Naive B cell (primary cell): ENCODE measurements at places on chromosomes 3 and 15.

DNA sequence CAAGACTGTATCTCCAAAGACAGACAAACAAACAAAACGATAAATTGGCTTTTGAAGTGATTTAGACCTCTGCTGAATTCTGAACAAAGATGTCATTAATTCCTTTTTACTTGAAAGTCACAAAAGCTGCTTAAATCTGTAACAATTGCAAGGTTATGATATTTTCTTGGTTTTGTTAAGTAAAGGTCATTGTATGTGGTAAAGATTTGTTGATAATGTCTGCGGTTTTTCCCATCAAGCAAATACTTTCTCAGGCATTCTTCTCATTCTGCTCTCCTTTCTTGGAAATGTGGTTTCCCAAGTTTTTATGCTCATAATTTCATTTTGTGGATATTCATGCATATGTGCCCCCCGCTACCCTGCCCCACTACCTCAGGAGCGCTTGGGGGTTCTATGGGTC, 116.5 kb downstream of the SLMAP start:
- DNase-seq: no peak

DNA sequence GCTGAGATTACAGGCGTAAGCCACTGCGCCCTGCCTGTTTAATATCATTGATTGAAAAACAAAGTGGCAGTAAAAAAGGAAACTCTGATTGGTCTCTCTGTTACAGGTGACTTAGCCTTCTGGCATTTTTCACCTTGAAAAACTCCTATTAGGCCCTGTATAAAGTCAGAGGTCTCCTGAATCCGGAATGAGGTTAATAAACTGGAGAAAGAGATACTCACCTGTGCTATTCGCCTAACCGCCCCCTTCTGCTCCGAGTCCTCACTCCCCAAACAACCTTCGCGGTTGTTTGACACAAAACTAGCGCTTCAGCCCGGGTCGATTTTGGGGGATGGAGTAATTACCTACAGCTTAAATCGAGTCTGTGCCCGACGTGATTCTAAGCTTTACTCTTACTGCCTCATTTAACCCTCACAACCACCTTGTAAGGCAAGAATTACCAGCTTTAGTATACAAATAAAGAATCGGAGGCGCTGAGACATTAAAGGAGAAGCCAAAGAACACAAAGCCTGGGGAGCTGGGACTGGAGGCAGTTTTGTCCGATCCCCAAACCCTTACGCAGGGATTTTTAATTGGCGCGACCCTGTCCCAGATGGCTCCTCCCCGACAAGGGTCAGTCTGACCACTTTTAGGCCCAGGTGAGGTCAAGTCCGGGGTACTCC, 441 bp downstream of the CEP70 start:
- DNase-seq: no peak

DNA sequence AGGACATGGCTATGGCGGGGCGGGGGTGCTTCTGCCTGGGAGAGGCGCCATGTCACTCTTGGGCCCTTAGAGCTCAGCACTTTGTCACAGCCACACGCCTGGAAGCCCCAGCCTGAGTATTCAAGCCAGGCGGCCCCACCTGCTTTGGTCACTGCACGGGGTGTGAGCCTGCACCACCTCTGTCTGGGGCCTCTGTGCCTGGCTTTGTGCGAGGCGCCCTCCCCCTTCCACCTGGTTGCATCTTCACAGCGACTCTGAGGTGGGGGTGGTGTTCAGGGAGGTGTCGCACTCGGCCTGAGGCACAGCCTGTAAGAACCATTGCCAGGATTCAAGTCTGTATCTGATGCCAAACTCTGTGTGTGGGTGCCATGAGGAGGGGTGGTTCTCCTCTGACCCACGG, 24.1 kb downstream of the ACAD9 start:
- DNase-seq: no peak

DNA sequence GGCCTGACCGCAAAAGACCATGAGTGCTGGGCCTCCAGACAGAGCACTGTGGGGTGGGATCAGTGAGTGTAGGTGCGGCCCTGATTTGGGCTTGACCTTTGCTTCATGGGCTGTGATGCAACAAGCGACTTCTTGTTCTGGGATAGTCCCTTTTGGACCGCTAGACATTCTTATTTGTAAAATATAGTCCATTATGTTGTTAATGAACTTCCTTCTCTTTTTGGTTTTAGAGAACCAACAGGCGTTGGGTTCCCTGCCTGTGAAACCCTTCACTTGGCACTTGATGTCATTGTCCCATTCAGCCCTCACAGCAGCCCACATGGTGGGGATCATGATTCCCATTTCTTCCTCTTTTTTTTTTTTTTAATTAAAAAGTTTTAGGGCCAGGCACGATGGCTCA, 15.8 kb upstream of the TRH start:
- no peak for DNase-seq

DNA sequence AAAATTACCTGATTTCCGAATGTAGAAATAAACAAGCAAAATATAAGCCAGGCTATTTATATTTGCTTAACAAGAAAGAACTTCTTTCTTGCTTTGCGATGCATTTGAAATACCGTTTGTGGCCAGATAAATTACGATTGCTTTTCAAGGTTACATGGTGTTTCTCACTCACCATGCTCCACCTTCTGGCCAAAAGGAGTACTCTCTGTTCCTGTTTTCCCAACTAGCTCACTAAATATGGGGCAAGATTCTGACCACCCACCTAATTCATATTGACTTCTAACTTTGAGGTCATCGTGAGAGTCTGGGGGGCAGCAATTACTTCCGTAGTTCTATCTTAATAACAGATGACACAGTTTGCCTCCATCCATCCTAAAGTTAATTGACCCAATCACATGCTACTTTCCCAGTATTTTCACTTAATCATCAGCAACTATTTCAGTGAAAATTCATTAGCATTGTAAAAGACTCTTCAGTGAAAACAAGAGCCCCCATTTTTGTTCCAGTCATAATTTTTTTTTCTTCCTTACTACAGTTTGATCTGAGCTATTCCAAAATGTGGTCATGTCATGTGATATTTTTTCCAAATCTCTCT, 25.9 kb downstream of the ACP3 start:
- DNase-seq: peak; percentile 19

GRCh38 chr3:23041918-23042696, 161.0 kb upstream of the UBE2E2 start:
- no peak for DNase-seq

- DNase-seq: no peak
Observed at GRCh38 chr3:128709506-128710210, 16.3 kb upstream of the RAB7A start.

DNA sequence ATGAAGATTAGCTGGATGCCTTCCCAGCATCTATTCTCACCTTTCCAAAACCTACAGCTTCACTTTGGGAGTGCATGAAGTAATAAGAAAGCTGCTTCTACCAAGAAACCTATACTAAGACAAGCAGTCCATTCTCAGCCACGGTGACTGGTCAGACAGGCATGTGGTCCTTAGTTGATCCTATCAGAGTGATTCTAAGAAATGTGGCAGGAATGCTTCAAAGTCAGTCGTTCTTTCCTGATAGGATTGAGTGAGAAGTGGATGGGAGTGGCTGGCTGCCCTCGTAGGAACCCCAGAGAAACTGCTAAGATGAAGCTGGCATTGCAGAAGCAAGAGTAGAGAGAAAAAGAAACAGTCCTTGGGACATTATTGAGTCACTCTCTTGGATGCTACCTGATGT, 16.6 kb downstream of the FOXB1 start:
- DNase-seq: no peak

GRCh38 chr3:190252080-190252479, 70.2 kb downstream of the CLDN1 start:
- DNase-seq: no peak

- DNase-seq: no peak
Observed at GRCh38 chr3:194804796-194805195, 119.1 kb downstream of the FAM43A start.

DNA sequence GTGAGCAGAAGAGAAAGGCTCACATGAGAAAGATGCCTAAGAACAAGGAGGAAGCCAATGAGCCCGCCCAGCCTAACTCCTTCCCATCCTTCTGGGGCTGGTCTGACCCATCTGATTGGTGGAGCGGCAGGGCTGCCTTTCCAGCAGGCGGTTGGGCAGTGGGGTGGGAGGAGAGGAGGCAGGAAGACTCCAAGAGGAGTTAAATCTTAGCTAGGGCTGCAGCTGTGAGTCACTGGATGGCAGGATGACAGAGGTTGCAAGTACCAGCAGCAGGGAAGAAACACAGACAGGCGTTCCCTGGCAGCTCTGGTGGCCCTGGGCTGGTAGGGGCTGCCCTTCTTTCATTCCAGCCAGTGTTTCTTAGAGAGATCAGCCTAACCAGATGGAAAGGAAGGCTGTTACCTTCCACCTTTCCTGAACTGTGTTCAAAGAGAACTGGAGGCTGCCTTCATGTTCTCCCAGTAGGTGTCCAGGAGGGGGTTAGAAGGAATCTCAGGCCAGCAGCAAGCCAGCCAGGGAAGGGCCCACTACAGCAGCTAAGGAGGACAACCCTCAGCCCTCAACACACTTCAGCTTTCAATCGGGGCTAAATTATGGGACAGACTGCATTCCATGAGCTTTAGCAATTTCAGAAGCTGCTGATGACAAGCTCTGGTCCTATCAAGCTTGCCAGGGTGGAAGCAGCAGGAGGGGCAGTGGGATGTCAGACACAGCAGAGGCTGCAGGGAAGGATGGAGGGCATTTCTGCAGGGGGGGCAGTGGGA, 50.3 kb downstream of the CHSY1 start:
- DNase-seq: no peak

GRCh38 chr15:76390571-76390970, 54.0 kb downstream of the ISL2 start:
- no peak for DNase-seq

DNA sequence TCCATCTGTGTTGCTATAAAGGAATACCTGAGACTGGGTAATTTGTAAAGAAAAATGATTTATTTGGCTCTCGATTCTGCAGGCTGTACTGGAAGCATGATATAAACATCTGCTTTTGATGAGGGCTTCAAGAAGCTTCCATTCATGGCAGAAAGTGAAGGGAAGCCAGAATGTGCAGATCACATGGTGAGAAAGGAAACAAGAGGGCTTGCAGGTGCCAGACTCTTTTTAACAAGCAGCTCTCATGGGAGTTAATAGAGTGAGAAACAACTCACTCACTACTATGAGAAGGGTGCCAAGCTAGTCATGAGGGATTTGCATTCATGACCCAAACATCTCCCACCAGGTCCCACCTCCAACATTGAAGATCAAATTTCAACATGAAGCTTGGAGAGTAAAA, 247.2 kb downstream of the ZIC4 start:
- DNase-seq: no peak

DNA sequence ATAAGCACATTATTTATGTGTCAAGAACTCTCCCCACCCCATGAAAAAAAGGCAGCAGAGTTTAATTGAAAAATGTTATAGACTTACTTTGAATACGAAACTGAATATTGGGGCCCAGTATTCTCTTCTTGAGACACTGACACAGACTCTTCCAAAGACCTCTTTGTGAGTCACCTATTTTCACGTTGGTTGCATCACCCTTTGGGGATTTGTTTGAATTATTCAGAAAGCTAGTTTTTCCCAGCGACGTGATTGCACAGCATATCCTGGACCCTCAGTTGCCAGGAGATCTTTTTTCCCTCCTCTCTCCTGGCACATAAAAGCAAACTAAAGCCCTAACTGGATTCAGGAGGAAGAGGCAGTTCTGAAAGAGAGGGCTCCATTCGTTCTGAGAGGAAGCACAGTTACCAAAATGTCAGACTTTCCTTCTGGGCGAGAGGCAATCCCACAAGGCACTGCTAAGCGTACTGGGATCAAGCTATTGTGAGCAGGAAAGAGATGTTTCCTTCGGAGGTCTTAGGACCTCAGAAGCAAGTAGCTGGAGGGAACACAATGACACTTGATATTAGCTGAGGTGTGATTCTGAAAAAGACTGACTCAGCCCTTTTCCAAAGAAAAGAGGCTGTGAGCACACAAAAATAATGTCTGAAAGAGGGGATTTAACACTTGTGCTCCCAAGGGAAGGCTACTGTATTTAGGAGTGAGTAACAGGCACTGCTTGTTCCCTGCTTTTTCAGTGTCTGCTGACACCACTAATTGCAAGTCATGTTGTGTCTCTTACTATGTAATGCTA, 65.8 kb upstream of the CADPS start:
- no peak for DNase-seq

DNA sequence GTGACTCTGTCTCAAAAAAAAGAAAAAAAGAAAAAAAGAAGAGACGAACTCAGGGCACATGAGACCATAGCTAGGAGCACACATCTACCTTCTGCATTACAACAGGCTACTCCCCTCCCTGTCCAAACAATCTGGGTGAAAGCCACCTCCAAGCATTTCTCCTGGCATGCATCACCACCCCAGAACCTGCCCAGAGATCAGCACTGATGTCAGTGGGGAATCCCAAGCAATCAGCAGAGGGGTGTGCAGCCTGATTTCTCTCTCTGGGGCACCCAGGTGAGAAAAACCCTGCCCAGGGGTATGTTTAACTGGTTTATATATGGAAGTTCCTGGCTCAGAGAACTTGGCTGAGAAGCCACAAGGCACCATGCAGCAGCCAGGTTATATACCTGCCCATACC, 59.4 kb downstream of the CDC25A start:
- DNase-seq: no peak

- no peak for DNase-seq
Observed at GRCh38 chr15:100092034-100092433, 249.7 kb downstream of the ADAMTS17 start.

DNA sequence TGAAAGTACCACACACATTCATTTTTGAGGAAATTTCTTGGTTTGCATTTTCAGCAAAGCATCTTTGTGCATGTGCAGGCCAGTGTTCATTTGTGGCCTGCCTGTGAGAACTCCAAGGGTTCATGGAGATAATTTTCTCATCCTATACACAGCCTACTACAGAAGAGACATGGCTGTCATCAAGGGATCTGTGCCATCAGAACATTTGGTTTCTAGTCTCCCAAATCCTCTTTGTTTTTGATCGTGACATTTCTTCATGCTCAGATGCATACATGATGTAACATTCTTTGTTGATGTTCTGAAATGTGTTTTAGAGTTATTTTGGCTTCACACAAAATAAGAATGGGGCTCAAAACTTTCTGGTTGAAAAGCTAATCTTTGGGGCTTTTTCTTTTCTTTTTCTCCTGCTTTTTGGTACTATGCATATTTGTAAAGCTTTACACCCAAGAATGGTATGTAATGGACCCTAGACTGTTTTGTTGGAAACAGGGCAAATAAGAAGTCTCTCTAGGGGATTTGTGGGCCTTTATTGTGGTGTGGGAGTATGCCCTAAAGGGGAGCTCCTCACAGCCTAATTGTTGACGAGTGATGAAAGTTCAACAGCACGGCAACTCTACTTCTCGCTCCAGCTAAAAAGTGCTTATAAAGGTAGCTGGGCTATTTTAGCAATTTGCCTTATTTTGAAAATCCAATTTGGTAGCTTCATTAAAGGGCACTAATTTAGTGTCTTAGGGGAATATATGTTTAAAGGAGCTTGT, 3.2 kb upstream of the ARPP21 start:
- DNase-seq: no peak
